ENCODE measurements at places on chromosomes 12 and 14.

GRCh38 chr12:85277191-85277590 is 2.8 kb upstream of the ALX1 start:
- DNase-seq = no peak

- DNase-seq = no peak
Observed at GRCh38 chr12:59578254-59578653, 17.6 kb upstream of the SLC16A7 start.

- no peak for DNase-seq
Observed at GRCh38 chr12:27627123-27627852, 69.0 kb upstream of the REP15 start.

GRCh38 chr12:105986779-105987684 is 151.7 kb downstream of the NUAK1 start:
- DNase-seq = peak; percentile 92

GRCh38 chr14:93949511-93950075 is 22.4 kb downstream of the FAM181A start:
- DNase-seq = no peak

DNA sequence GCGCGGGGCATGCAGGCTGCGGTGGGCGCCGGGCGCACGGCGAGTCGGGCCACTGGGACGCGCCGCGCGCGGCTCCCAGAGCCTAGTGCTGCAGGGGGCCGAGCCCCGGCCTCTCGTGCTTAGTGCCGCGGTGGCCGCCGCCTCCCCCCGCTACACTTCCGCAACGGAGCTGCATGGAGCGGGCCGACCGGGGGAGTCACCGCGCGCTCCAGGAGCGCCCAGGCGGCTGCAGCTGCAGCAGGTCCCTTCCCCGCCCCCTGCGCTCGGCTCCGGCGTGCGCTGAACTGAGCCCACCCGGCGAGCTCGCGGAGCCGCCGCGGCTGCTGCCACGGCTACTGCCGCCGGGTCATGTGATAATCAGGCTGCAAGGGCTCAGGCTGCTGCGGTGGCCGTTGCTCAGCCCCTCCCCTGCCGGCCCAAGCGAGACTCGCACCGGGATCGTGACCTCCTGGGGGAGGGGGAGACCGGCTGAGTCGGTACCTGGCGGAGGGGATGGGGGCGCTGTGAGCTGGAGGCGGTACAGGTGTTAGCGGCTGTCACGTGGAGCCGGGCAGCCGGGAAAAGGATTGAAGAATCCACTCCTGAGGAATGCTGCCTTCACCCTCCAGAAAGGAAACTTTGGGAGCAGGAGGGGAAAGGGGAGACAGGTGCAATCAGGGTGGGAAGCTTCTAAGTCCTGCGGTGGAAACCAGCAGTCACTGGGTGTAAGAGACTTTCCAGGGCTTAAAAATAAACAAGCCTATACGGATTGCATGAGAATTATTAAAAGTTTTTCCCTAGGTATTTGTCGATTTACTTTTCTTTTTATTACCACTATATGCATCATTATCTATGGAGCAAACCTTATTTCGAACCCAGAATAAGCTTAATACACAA is at the start of gene PPM1H:
PPM1H (minus strand) TSS at position 352 of the 876 bp plus-strand sequence. CDS start 414 bp downstream, outside the sequence.
- DNase-seq = no peak

GRCh38 chr12:16560273-16560672 is 45.7 kb downstream of the LMO3 start:
- no peak for DNase-seq

- DNase-seq = no peak
Observed at GRCh38 chr14:70021548-70022220, 142.5 kb downstream of the SMOC1 start.

GRCh38 chr12:108561852-108562347 is 496 bp upstream of the ISCU start:
- DNase-seq = no peak

DNA sequence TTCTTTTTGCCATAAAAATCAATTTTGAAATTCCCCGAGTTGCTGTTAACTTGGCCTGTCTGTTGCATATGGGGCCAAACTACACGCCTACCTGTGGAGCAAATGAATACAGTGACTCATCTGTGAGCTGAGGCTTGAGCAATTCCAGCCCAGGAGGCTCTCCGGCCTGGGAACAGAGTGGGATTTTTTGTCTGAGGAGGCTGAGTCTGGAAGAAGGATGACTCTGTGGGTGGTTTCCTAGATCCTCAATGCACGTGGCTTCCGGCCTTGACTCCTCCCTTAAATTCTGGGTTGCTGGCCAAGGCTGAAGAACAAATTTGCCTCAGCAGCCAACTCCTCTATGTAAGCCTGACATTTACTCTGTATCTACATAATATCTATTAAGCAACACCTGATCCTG is 124.1 kb downstream of the SSPN start:
- peak; percentile 26 for DNase-seq

DNA sequence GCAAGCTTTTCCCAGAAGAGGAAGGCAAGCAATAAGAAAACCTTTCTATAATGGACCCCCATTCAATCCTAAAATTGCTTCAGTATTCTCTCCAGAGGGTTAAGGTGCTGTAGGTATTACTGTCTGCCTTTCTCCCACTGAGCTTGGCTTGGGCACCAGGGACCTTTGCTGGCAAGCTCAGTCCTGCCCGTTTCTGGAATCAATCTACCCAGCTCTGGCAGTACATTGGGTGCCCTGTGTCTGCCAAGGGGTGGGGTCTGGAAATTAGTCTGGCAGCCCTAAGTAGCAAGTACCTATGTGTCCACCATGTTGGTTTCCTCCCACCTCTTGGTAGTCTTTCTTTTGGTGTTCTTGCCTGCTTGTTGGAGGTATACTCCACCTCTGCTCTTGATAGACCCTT is 72.6 kb downstream of the C12orf75 start:
- DNase-seq = no peak

- DNase-seq = no peak
Observed at GRCh38 chr14:100575266-100575995, 11.8 kb downstream of the BEGAIN start.

- peak; percentile 1 for DNase-seq
Observed at GRCh38 chr12:102169922-102170621, 27.6 kb downstream of the PMCH start.

- DNase-seq = no peak
Observed at GRCh38 chr14:49191380-49191779, 394.8 kb downstream of the RPS29 start.

- peak; percentile 8 for DNase-seq
Observed at GRCh38 chr12:92827836-92828431, 101.2 kb downstream of the EEA1 start.

DNA sequence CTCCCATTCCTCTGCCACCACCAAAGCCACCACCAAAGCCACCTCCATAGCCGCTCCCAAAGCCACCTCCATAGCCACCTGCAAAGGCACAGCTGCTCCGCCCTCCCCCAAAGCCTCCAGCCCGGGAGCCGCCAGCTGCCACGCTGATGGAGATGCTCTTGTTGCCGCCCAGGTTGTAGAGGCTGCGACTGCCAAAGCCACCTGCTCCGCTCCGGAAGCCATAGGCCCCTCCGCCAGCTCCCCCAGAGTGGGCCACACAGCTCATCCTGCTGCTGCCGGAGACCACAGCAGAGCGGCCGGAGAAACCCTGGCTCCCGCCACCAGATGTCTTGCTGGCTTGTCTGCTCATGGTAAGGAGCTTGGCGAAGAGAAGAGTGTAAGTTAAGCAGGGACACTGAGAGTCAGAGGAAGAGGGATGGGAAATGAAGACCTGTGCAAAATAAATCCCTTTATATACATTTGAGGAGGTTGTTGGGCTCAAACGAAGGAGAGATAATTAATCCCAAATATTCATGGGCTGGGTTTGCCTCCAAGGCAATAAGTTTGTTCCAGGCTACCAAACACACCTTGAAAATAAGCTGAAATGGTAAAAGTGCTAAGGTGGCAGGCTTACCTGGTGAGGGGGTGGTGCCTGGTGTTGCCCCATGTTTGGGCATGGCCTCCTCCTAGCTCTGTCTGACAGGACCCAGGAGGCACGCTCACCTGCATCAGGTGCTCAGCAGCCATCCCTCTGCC is at the start of gene KRT3:
KRT3 (minus strand) TSS at position 424 of the 735 bp plus-strand sequence; CDS start at position 349, 75 bp downstream.
- no peak for DNase-seq

- no peak for DNase-seq
Observed at GRCh38 chr12:88615490-88615889, 35.2 kb upstream of the KITLG start.

DNA sequence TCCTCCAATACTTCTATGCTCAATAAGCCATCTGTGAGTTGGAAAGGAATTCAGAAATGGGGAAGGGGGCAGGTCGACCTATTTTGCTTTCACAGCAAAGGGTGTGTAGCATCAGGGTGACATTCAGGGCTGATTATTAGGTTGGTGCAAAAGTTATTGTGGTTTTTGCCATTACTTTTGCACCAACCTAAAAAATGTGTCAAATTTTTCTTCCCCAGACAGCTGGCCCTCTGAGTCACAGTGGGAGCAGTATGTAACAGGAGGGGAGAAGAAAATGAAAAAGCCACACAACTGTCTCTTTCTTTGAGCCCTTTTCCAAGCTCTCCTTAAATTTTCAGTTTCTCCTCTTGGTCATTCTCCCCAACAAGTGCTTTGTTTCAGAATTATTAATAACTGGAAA is 47.1 kb upstream of the GZMB start:
- no peak for DNase-seq

DNA sequence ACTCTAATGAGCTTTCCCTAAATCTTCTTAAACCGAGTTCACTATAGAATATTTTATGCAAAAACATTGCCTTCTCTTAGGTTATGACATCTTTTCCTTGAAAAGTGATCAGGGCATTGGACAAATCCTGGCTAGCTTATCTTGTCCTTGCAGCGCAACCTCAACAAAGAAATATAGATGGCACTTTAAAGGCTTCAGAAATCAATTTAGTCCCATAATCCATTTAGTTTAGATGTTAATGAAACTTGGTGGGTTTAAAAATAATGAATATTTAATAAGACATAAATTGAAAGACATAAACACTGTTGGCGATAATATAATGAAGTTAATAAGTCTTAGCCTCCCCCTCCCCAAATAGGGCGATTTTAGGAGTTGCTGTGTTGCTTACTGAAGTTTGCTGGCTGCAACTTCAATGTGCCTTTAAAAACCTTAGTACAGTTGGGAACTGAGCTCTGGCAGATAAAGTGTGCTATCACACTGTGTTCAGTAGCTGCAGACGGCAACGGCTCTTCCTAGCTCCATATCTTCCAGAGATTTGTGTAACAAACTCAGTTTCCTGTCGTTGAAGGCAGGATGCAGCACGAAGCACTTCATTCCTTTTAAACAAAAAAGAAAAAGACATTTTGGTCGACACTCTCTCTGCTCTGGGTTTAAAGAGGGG is 19.5 kb downstream of the PLXNC1 start:
- DNase-seq = no peak

GRCh38 chr14:85625925-85626585 is 96.1 kb downstream of the FLRT2 start:
- no peak for DNase-seq

GRCh38 chr14:69876848-69877306 is 2.3 kb upstream of the SMOC1 start:
- DNase-seq = no peak

GRCh38 chr14:69904246-69904645 is 25.0 kb downstream of the SMOC1 start:
- no peak for DNase-seq

GRCh38 chr12:97452839-97453238 is 9.8 kb upstream of the RMST start:
- no peak for DNase-seq

GRCh38 chr12:3641428-3642018 is 111.4 kb downstream of the CRACR2A start:
- DNase-seq = peak; percentile 59

DNA sequence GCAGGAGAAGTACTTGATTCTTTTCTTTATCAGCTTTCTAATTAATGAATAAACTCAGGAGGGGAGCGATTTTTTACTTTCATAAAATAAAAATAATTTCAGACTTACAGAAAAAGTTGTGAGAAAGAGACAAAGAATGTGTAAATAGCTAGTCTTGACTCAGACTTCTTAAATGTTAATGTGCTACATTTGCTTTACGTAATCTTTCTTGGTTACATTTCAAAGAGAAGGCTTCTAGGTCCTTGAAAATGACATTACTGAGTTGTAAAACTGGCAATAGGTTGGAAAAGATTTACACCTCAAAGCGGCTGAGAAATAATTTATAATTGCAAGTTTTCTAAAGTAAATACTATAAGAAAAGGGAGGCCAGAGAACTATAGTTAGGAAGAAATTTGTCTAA is 28.6 kb downstream of the GABARAPL1 start:
- no peak for DNase-seq
